GM19239 (cell line): ENCODE measurements at places on chromosomes 5 and 9.

GRCh38 chr9:78609450-78609849, 312.5 kb downstream of the PSAT1 start:
- no peak for DNase-seq

- DNase-seq: no peak
Observed at GRCh38 chr5:3384531-3384930, 211.1 kb upstream of the IRX1 start.

- no peak for DNase-seq
Observed at GRCh38 chr5:38069360-38069759, 189.0 kb upstream of the EGFLAM start.

- peak; percentile 55 for DNase-seq
Observed at GRCh38 chr5:132674671-132675506, 1.1 kb downstream of the IL4 start.

- DNase-seq: no peak
Observed at GRCh38 chr9:131407717-131408195, 13.9 kb downstream of the PRRC2B start.

DNA sequence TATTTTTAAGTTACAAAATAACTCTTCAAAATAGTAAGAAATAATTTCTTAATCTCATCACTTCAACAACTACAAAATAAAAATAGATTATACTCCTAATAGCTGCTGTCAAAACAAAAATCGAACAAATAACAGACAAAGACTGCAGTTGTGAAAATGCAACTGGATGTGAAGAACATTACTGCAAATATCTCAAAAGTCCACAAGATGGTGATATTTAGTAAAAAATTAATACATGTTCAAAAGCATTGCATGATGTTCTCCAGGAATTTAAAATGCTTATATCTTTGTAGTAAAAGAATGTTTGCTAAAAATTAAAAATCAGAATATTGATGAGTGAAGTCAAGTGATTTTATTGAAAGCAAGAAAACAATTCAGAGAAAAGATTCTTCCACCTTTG, 66.2 kb downstream of the MPDZ start:
- DNase-seq: no peak

DNA sequence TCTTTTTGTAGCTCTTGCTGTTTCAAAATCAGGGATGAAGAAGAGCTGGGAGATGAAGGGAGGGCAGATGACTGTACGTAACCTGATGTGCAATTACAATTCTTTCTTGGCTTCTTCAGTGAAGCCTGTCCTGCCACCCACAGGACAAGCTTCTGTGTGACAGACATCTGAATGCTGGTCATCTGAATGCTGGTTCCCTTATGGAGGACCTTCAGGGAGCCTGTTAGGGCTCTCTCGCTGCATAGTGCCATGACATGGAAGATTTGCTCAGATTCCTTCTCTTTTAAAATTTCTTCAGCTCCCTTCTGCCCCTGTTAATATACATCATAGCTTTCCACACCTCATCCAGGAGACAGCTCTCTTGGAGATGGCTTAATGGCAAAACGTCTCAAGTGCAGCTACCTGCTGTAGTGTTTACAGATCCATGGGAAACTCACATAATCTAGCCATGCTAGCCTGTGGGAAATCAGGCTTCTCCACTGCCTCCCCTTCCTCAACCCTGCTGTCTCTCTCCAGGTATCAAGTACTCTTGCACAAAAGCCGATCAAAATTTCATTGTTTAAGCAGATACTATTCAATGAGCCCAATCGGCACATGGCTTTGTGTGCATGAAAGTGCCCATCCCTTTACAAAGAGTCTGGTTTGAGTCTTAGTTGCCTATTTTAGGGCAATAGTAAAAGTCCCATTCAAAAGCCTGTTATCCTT, 134.6 kb downstream of the RAB3C start:
- DNase-seq: no peak

DNA sequence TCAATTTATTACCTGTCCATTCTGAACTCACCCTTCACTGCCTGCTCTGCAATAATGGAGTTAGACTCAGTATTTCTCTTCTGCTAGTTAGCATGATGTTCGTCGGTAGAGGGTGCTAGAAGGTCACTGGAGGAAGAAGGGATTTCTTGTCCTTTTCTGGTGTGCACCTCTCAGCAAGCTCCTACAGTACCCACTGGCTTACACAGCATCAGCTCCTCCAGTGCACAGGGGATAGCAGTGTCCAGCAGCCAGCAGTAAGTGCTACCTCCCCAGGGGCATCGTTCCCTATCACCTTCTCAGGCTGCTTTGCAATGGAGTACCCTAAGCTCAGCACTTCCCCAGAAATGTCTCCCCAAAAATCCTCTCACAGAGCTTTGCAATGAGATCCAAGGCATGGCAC, 45.9 kb upstream of the APC start:
- DNase-seq: no peak

DNA sequence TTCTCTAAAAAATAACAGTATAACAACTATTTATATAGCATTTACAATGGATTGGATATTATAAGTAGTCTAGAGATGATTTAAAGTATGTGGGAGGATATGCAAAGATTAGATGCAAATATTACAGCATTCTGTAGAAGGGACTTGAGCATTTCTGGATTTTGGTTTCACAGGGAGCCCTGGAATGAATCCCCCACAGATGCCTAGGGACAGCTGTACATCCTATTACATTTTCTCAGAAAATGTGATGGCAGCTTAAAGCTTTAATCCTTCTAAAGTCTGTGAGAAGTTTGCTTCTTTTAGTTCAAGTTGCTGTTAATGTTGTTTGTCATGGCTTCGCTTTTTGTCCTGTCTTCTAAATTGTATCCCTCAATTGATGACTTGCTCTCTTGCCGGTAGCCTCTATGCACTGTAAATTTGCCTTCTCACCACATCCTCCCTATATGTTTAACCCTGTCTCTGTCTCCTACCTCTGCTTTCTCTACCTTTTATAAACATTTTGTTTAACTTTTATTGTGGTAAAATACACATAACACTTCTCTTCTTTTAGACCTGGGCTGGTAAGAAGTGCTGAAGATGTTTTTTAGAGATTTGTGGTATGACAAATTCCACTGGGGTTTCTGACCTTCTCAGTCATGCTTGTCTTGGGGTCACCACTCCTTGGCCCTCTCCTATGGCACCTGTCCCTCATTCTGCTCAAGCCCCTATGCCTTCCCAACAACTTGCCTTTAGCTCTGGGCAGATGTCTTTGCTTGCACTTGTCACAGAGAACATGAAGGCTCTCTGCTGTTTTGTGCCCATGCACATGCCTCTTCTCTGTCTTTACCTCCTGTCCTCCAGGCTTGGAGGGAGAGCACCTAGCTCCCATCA, 37.9 kb downstream of the LNPEP start:
- DNase-seq: no peak

- no peak for DNase-seq
Observed at GRCh38 chr5:14998491-14998890, 126.9 kb upstream of the ANKH start.

DNA sequence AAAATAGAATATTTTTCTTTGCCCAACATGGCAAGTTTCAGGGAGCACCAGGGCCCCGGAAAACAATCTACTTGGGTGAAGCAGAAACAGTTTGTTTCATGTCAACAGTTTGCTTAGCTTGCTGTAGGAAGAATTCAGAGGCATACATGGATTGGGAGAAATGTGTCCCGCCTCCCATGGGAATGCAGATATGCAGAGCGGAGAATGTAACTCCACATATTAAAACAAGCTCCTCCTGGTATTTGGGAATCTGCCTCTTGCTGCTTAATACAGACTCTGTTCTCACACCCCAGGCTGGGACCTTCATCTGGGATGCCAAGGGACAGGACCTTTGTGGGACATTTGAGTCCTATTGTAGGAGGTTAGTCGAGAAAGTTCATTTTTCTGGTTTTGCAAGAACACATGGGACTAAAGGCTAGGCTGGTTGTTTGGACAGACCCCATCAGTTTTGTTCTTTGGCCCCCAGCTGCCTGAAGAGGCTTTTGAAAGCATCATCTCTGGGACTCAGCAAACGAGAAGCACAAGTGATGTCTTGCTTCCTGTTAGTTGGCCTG, 220.5 kb upstream of the ADRA1B start:
- DNase-seq: no peak

GRCh38 chr5:128257076-128257475, 173.5 kb downstream of the SLC12A2 start:
- no peak for DNase-seq

- no peak for DNase-seq
Observed at GRCh38 chr5:156758011-156758791, 91.9 kb upstream of the PPP1R2B start.

- no peak for DNase-seq
Observed at GRCh38 chr9:96009690-96010472, 134.4 kb downstream of the ERCC6L2 start.

- no peak for DNase-seq
Observed at GRCh38 chr9:22413884-22414283, 32.7 kb upstream of the DMRTA1 start.

DNA sequence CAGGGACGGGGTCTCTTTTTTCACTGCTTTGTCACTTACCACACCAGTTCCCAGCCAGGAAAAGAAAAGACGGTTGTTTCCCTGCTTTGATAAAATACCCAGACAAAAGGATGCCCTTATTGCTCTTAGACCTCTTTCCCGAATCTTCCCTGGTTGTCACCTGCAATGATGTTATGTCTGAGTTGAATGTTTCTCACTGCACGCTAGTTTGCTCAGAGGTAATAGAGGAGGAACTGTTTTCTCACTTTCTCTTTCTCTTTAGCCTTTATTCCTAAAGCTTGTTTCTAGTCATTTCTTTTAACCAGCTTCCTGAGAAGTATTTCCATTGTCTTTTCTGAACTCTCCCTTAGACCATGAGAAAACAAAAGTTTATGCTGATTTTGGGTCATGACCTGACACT, 32.9 kb downstream of the ACER2 start:
- peak; percentile 48 for DNase-seq

- DNase-seq: no peak
Observed at GRCh38 chr5:32326216-32326772, 13.6 kb upstream of the MTMR12 start.

GRCh38 chr9:26471261-26471660, 421.3 kb downstream of the CAAP1 start:
- no peak for DNase-seq

DNA sequence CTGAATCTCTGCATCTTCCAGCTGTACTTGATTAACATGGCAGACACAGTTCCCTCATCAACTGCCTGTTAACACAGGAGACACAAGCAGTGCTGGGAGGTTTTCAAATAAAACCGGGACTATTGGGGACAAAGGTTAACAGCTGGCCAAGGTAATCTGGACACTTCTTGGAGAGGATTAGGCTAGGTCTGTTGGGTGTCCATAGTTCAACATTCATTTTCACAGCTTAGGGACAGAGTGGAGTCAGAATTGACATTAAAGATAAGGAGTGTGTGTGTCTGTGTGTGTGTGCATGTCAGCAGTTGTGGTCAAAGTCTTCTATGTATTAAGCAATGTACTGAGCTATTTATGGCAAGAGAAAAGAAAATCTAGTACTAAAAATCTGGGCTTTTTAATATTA, 216.2 kb downstream of the MED10 start:
- no peak for DNase-seq

DNA sequence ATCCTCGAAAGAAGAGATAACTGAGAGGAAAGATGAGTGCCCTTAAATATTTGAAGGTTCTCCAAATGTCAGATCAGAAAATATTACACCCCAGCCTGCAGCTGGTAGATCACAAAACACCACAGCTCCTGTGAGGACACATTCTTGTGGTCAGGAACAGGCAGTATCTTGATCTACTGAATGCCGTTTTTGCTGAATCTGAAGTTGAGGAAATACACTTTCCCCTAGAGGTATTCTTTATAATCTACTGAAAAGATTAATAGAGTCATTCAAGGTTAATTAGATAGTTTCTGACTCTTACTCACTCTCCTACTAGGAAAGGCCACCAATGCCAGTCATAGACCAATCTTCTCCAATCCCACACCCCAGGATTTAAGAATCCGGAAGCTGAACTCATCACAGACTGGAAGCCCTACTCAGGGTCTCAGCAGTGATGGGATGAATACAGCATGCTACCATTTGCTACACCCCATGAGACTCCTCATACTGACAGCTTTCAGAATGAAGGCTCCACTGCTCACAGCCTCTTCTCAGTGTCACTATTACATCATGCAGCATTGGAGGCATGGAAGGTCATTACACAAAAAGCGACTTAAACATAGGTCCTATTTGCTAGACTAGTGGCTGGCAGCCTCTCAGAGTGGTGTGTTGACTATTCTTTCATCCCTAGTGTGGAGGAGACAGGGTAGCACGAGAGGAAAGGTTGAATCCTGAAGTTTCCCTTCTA, 143.9 kb upstream of the SLC1A3 start:
- no peak for DNase-seq

DNA sequence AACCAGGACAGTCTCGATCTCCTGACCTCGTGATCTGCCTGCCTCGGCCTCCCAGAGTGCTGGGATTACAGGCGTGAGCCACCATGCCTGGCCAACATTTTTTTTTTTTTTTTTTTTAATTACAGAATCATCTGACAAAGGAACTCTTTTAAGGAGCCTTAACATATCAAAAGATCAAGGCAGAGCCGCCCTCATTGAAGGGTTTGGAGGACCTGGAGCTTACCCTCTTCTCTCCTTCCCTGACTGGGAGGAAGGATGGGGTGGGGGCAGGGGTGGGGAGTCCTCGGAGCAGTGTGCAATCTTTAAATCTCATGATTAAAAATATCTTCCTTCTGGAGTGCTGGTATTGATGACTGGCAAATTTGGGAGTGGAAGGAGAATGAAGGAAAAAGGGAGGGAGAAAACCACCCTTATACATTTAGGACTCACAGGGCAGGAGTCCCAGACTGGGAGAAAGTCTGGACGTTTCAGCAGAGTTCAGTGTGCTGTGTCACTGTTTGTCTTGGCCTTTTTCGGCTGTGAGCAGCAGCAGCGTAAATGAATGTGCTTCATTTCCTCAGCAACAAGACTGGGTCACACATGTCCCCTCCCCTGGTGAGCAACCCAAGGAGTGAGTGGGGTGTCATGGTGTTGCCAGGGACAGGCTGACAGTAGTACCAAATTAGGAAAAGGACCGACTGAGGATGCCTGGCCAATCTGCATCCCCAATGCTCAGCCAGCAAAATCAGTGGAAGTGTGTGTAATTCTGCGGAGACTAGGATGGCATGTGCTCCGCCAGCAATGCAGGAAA, 115.3 kb upstream of the BNC2 start:
- DNase-seq: no peak

- no peak for DNase-seq
Observed at GRCh38 chr5:101897914-101898313, 398.2 kb downstream of the SLCO4C1 start.

- DNase-seq: no peak
Observed at GRCh38 chr5:109947667-109948066, 257.9 kb downstream of the MAN2A1 start.

DNA sequence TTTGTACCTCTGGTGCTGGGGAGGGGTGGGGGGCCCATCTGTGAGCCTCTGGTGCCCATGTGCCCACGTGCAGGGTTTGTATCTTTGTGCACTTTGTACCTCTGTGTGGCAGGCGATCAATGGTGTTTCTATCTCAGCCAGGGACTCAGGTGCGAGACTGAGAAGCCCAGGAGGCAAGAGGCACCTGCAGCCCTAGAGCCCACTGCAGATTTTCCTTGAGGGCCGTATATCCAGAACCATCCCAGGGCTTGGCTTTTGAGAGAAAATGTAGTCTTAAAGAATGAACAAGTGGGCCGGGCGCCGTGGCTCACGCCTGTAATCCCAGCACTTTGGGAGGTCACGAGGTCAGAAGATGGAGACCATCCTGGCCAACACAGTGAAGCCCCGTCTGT, 52.2 kb upstream of the KCNMB1 start:
- no peak for DNase-seq
